ENCODE measurements at places on chromosomes 11 and 22. TPM values are rescaled to one million over a fixed set of nuclear protein-coding genes. Genes with fewer than 3 reads are reported as not detected.

Gene GGT5
- 5.0 TPM for total RNA-seq

Gene SHISA8
- total RNA-seq = 0.16 TPM

Gene JAML
- 2.7 TPM for total RNA-seq

Gene IL18
- 41.8 TPM for total RNA-seq

Gene CWF19L2
- total RNA-seq = 6.8 TPM

Gene MS4A7
- 1.4 TPM for total RNA-seq

Gene ARHGAP20
- total RNA-seq = 2.6 TPM

Gene LMF2
- 43.7 TPM for total RNA-seq

Gene APOL4
- total RNA-seq = 3.5 TPM

Gene TIGD3
- total RNA-seq = 0.16 TPM

Gene DEFB131B
- not detected for total RNA-seq

Gene ZNF70
- total RNA-seq = 1.4 TPM

Gene TMEM45B
- 106 TPM for total RNA-seq

Gene SSTR3
- not detected for total RNA-seq

Gene APOA5
- total RNA-seq = not detected

Gene PHF21B
- total RNA-seq = not detected

Gene APOA4
- total RNA-seq = not detected

Gene C11orf65
- 0.36 TPM for total RNA-seq

Gene POU2F3
- 3.2 TPM for total RNA-seq

Gene DEPDC7
- 5.6 TPM for total RNA-seq

Gene ZNHIT2
- 9.4 TPM for total RNA-seq

Gene SAAL1
- 10.4 TPM for total RNA-seq

Gene KIF18A
- total RNA-seq = 5.4 TPM

Gene PLAAT5
- total RNA-seq = 0.16 TPM

Gene DRICH1
- 0.32 TPM for total RNA-seq

Gene SORL1
- 14.3 TPM for total RNA-seq

Gene DGKZ
- 31.4 TPM for total RNA-seq

Gene SMC1B
- not detected for total RNA-seq

Gene GAL
- total RNA-seq = 0.36 TPM

Gene CATSPER1
- not detected for total RNA-seq

Gene RIC3
- total RNA-seq = 4.7 TPM

Gene KCNJ1
- total RNA-seq = not detected

Gene ST3GAL4
- 54.2 TPM for total RNA-seq

Gene SMIM38
- total RNA-seq = 0.16 TPM

Gene DEUP1
- not detected for total RNA-seq

Gene P2RY2
- total RNA-seq = 44.3 TPM

Gene ZC3H12C
- 4.6 TPM for total RNA-seq
